ENCODE measurements at places on chromosomes 11 and 22. TPM values are rescaled to one million over a fixed set of nuclear protein-coding genes. Genes with fewer than 3 reads are reported as not detected.
A peak's percentile ranks its signal among the peaks of the same experiment; 100 is the strongest.

DNA sequence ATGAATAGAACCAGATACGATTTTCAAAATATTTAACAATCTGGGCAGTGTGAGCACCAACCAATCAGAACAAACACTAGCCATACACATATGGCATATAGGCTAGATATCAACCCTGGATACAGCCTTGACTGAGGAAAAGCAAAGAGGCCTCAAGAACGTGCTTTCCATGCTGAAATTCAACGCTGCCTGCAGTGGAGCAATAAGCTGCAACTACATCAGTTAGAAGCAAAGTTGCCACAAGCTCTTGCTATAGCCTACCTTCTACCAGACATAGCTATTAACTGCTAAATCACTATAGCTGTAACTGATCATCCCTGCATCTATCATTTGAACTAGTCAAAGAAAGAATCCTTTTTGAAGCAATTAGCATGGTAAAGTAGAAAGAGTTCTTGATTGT, 42.5 kb downstream of the DENND5A start:
- H3K4me1 ChIP-seq, result no peaks in the 10 kb centered on the region
- H3K36me3 ChIP-seq, result no peaks in the 10 kb centered on the region
- H3K27ac ChIP-seq, result no peak overlapping the region
- no peak for DNase-seq

- peaks cover 59% of the 10 kb centered on the region for H3K27me3 ChIP-seq
- no peak overlapping the region for H3K4me3 ChIP-seq
- H3K4me1 ChIP-seq, result peaks cover 12% of the 10 kb centered on the region
Measured at GRCh38 chr11:44310206-44310462, 195 bp upstream of the ALX4 start.

Gene HTR3A
- 0.23 TPM for polyA plus RNA-seq

Gene TNNI2
- polyA plus RNA-seq, result not detected

Gene TBRG1
- 42.3 TPM for polyA plus RNA-seq

DNA sequence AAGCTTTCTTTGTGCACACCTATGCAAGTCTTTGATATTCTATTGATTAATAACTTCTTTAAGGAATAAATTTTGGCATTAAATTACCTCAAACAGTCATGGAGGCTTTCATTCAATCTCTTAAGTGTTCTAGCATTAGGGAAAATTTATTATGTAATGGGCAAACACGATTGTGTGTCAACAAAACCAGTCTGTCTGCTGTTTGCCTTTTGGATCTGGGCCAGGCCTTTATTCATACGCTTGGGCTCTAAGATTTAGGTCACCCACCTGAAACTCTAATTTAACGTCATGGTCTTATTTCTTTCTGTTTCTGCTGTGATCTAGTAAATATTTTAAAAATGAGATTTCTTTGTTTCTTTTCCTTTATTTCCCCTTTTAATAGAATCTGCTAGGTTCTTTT, 1270.6 kb downstream of the LRRC4C start:
- no peak for DNase-seq
- H3K27ac ChIP-seq, result no peak overlapping the region
- H3K27me3 ChIP-seq, result no peaks in the 10 kb centered on the region
- no peak overlapping the region for H3K4me3 ChIP-seq

Gene CEP164
- polyA plus RNA-seq, result 25.6 TPM

Gene MS4A1
- 1.0 TPM for polyA plus RNA-seq

- no peaks in the 10 kb centered on the region for H3K27me3 ChIP-seq
- H3K4me3 ChIP-seq, result no peak overlapping the region
- no peaks in the 10 kb centered on the region for H3K4me1 ChIP-seq
- H3K27ac ChIP-seq, result no peak overlapping the region
Measured at GRCh38 chr11:116300232-116300631, 472.6 kb downstream of the BUD13 start.

Gene IGLL5
- polyA plus RNA-seq, result 0.26 TPM

Gene OR1S2
- not detected for polyA plus RNA-seq

DNA sequence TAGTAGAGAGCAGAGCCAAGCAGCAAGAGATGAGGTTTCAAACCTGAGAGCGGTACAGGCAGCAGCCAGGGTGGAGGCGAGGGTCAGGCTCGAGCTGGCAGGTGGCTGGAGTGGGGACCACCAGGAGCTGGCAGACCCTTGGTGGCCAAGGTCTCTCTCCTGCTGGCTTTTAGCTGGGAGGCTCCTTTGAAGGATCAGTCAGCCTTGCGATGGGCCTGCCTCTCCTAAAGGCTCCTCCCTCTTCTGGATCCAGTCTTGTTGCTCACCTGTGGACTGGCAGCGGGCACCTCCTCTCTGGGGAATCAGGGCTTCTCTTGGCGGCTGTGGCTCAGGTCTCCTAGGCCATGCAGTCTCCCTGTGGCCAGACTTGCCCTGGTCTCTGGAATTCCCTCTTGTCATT, 24.8 kb downstream of the TPST2 start:
- no peaks in the 10 kb centered on the region for H3K27me3 ChIP-seq
- H3K36me3 ChIP-seq, result no peaks in the 10 kb centered on the region
- no peak overlapping the region for H3K4me3 ChIP-seq

Gene FOLR2
- polyA plus RNA-seq, result not detected

- no peak for DNase-seq
- no peak overlapping the region for H3K4me3 ChIP-seq
- no peak overlapping the region for H3K27ac ChIP-seq
- no peaks in the 10 kb centered on the region for H3K36me3 ChIP-seq
- no peaks in the 10 kb centered on the region for H3K4me1 ChIP-seq
- no peaks in the 10 kb centered on the region for H3K27me3 ChIP-seq
Measured at GRCh38 chr11:61152816-61153592, 8.2 kb downstream of the VPS37C start.

- no peaks in the 10 kb centered on the region for H3K4me1 ChIP-seq
- H3K27ac ChIP-seq, result no peak overlapping the region
- no peaks in the 10 kb centered on the region for H3K36me3 ChIP-seq
- no peak for DNase-seq
Measured at GRCh38 chr11:111359223-111360149, 19.6 kb downstream of the POU2AF1 start.

Gene FGF19
- not detected for polyA plus RNA-seq

DNA sequence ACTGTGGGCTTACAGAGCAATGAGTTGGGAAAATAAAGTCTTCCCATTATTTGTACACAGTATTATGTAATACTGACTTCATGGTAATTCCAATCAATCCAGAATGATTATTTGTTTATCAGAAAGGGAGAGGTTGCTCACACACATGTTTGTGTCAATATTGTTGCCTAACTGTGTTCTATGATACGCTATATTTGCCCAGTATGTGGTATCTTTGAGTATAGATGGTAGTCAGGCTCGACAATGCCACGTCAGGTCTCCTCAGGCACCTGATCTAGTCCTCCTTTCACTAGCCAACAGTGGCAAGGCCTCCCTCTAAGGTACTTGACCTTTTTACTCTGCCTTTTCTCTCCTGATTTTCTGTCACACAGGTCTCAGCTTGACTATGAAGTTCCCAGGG, 5.3 kb downstream of the DNHD1 start:
- DNase-seq, result no peak
- no peak overlapping the region for H3K4me3 ChIP-seq
- no peaks in the 10 kb centered on the region for H3K27me3 ChIP-seq
- H3K27ac ChIP-seq, result no peak overlapping the region
- H3K4me1 ChIP-seq, result no peaks in the 10 kb centered on the region

GRCh38 chr11:67600324-67601029, 6.3 kb upstream of the NDUFV1 start:
- no peak overlapping the region for H3K4me3 ChIP-seq
- no peaks in the 10 kb centered on the region for H3K4me1 ChIP-seq
- DNase-seq, result no peak
- H3K36me3 ChIP-seq, result no peaks in the 10 kb centered on the region

Gene PNPLA5
- polyA plus RNA-seq, result not detected

Gene SOX10
- not detected for polyA plus RNA-seq

DNA sequence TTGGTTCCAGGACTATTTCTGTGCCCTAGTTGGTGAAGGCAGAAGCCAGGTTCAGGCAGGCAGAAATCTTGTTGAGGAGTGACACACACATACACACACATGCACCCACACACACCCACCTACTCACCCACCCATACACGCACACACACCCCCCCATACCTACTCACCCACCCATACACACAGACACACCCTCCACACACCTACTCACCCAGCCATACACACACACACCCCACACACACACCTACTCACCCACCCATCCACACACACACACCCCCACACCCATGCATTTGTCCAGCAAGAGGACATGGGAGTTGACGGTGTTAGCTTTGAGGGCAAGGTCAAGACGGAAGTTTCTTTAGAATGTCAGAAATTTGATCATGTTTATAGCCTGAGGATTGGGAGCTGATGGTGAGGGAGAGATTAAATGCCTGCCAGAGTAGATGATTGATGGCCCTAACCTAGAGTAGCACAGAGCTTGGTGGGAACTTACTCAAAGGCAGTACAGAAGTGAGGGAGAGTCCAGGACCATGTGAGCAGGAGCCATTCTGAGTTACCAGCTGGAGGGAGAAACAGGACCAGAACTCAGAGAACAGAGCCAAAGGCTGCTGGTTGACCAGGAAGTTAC, 68.9 kb downstream of the CYB5R2 start:
- H3K4me1 ChIP-seq, result no peaks in the 10 kb centered on the region
- H3K27ac ChIP-seq, result no peak overlapping the region
- no peaks in the 10 kb centered on the region for H3K27me3 ChIP-seq
- no peaks in the 10 kb centered on the region for H3K36me3 ChIP-seq
- DNase-seq, result no peak

DNA sequence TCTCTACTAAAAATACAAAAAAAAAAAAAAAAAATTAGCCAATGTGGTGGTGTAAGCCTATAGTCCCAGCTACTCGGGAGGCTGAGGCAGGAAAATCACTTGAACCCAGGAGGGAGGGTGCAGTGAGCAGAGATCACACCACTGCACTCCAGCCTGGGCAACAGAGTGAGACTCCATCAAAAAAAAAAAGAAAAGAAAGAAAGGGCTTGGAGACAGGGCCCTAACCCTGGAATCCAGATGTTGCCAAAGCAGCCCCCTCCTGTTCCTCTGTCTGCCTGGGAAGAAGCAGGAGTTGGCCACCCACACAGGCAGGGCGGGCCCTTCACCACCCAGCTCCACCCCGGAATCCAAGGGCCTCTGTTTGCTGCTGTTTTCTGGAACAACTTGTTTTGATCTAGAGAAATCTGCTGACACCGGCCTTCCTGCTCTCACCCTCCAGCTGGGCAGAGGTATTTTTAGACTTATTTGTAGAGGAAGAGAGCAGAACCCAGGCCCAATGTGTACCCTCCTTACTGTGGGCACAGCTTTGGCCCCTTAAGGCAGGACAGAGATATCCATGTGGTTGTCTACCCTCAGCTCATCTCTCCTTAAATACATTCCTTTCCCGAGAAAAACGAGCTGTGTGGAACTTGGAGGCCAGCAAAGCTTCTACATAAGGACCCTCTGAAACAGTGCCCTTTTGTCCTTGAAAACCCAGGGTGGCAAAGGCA, 2.7 kb upstream of the NEAT1 start:
- H3K27me3 ChIP-seq, result no peaks in the 10 kb centered on the region
- H3K4me1 ChIP-seq, result peaks cover 57% of the 10 kb centered on the region
- H3K27ac ChIP-seq, result peak overlapping the region; percentile 98
- H3K36me3 ChIP-seq, result peaks cover 12% of the 10 kb centered on the region
- peak; percentile 64 for DNase-seq

Gene SEPTIN3
- not detected for polyA plus RNA-seq

Gene TMEM25
- polyA plus RNA-seq, result 16.5 TPM

Gene NXPE4
- polyA plus RNA-seq, result not detected

GRCh38 chr11:36458129-36458915, 51.8 kb downstream of the TRAF6 start:
- no peak for DNase-seq
- no peaks in the 10 kb centered on the region for H3K27me3 ChIP-seq
- H3K36me3 ChIP-seq, result no peaks in the 10 kb centered on the region
- peaks cover 12% of the 10 kb centered on the region for H3K4me1 ChIP-seq

DNA sequence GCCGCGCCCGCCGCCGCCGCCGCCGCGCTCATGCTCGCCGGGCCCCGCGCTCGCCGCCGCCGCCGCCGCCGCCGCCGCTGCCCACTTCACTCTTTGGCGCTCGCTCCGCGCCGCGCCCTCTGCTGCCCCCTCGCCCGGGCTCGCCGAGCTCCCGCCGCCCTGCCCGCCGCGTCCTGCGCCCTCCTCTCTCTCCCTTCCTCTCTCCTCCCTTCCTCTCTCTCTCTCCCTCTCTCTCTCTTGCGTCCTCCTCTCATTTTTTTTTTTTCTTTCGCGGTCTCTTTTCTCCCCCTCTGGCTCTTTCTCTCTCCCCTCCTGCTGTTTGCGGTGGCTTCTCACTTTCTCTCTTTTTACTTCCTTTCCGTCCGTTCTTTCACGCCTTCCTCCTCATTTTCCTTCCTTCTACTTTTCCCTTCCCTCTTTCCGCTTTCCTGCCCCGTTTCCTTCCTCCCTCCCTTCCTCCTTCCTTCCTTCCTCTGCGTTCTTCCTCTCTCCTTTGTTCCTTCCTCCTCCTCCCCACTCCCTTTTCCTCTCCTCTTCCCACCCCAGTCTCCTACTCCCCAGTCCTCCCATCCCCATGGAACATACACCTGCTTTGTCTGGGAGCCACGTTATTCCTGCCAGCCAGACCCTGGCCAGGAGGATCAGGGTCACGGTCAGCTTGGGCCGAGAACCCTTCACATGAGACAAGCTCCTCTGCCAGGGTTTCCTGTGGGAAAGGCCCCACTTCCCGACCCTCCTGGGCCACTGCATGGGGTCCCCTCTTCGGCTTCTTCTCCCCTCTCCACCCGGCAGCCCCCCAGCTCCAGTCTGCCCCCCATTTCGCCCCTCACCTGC, 19.3 kb upstream of the SHISAL1 start:
- peaks cover 23% of the 10 kb centered on the region for H3K27me3 ChIP-seq
- H3K27ac ChIP-seq, result no peak overlapping the region
- no peaks in the 10 kb centered on the region for H3K36me3 ChIP-seq
- no peak overlapping the region for H3K4me3 ChIP-seq
- H3K4me1 ChIP-seq, result peaks cover 5% of the 10 kb centered on the region
- DNase-seq, result no peak

- H3K27me3 ChIP-seq, result no peaks in the 10 kb centered on the region
- no peaks in the 10 kb centered on the region for H3K36me3 ChIP-seq
- no peak overlapping the region for H3K4me3 ChIP-seq
- no peaks in the 10 kb centered on the region for H3K4me1 ChIP-seq
Measured at GRCh38 chr11:38824573-38824972, 2226.5 kb upstream of the RAG2 start.

Gene TIGD3
- not detected for polyA plus RNA-seq

Gene ELF5
- polyA plus RNA-seq, result not detected

GRCh38 chr11:112610494-112610893, 349.8 kb upstream of the PLET1 start:
- no peak overlapping the region for H3K4me3 ChIP-seq
- H3K27ac ChIP-seq, result no peak overlapping the region
- DNase-seq, result no peak
- no peaks in the 10 kb centered on the region for H3K27me3 ChIP-seq
- H3K36me3 ChIP-seq, result no peaks in the 10 kb centered on the region

Measured in CD4-positive, alpha-beta memory T cell (primary cell).